Activated CD4-positive, CD25-positive, alpha-beta regulatory T cell treated with anti-CD3 and anti-CD28 coated beads, Interleukin-2, amount 50 U/mL, for 16 hours (primary cell): ENCODE measurements at places on chromosomes 6 and 20.

DNA sequence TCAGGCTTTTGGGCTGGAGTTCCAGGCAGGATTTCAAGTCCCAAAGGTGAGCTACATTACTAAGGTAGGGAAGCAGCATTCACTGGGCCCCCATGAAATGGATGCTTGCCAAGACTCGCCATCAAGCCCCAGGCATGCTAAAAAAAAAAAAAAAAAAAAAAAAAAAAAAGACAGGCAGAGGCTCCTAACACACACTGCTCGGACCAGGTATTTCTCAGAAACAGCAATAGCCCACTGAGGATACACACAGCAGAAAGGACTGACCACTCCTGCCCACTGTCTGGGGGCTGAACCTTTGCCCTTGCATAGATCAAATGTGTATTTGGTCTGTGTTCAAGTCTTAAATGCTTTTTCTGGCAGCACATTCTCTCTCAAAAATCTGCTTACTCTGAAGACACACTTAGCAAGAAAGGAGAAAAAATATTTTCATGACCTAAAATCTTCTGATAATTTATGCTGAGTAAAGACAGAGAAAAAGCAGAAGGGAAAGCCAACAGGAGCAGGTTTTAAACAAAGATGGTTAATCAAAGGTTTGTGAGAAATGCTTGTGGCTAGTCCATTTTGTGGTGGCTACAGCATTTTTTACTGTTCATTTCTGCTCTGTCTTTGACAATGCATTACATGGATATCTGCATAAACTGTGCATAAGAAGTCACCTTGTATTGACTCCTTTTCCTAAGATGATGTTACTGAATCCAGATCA is 37.9 kb upstream of the BEND6 start:
- DNase-seq: no peak

DNA sequence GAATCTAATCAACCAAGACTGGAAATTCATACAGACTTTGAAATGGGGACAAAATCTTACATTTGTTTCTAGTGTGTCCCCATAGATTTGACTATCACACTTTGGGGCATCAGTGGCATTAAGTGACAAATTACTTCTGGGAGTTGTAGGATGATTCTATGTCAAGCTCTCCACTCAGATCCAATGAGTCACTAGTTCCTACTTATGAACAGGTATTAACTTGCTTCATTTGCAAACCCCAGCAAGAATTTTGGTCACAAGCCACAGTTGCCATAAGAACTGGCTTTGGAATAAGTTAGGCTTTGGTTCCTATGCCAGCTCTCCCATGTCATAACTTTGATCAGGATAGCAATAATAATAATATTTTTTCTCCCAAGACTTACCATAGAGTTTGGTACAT is 77.6 kb upstream of the PTPRK start:
- no peak for DNase-seq

DNA sequence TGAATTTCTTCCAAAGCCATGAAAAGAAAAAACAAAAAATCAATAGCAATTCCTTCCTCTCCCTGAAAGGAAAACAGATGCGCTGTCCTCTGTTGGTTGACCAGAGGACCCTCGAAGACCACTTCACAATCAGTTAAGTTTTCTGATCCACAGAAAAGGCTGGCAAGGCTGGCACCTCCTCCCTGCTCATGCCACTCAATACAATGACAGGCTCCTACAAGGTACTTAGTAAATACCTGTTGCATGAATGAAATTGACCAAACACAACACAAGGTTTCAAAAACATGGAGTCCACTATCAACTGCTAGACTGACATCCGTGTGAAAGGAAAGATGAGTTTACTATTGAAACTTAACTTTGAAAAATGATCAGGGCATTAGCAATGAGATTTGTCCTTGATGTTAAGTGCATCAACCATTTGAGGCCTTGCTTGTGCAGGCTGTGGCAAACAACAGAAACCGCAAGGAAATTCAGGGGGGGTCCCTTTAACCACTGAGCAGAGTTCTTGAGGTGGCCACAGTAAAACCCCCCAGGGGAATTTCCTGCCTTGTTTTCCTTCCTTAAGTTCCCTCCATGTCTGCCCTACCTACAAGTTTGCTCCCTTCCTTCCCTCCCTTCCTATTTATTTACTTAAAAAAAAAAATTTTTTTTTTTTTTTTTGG is 27.9 kb upstream of the RTF2 start:
- peak; percentile 12 for DNase-seq

- no peak for DNase-seq
These were observed 319.6 kb downstream of the FARS2 start for GRCh38 chr6:5580736-5581581.

DNA sequence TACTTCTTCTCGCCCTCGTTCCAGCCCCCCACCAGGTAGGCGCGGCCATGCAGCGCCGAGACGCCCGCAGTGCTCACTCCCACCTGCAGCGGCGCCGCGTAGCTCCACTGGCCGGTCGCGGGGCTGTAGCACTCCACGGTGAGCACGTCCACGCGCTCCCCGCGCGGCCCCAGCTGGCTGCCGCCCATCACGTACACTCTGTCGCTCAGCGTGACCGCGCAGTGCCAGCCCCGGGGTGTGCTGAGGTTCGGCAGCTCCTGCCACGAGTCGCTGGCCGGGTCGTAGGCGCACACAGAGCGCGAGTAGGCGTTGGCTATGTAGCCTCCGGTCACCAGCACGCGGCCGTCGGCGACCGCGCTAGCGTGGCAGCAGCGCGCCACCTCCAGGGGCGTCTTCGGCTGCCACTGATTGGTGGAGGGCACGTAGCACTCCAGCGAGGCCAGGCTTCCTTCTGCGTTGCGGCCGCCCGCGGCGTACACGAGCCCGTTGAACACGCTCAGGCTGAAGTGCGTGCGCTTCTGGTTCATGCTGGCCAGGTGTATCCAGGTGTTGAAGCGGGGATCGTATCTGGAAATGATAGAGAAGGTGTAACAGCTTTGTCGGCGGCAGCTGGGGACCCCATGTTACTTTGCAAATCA is 13.7 kb downstream of the KLHL31 start:
- DNase-seq: peak; percentile 41

GRCh38 chr6:137320271-137320670 is 101.1 kb upstream of the IFNGR1 start:
- no peak for DNase-seq

- DNase-seq: no peak
These were observed 102.2 kb downstream of the SOD2 start for GRCh38 chr6:159590835-159591234.

DNA sequence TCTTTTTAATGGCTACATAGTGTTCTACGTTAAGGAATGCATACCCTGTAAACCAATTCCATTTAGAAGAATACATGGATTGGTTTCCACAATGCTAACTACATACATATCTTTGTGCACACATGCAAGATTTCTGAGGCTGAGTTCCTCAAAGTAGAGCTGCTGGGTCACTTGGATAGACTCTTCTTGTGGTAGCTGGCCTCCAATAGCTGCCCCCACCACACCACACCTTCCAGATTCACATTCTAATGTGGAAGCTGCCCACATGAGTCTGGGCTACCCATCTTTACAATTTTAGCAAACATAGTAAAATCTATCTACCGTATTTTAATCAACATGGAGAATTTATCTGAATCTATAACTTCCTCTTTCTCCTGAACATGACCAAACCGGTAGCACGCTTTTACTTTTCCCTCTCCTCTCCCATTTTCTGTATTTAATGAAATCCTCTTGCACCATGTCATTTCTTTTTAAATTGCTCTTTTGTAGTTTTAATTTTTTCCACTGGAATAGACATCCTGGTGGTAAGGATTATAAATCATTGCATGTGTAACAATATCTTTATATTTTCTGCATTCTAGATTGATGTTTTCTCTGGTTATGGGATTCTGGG is 74.7 kb upstream of the CITED2 start:
- DNase-seq: no peak

DNA sequence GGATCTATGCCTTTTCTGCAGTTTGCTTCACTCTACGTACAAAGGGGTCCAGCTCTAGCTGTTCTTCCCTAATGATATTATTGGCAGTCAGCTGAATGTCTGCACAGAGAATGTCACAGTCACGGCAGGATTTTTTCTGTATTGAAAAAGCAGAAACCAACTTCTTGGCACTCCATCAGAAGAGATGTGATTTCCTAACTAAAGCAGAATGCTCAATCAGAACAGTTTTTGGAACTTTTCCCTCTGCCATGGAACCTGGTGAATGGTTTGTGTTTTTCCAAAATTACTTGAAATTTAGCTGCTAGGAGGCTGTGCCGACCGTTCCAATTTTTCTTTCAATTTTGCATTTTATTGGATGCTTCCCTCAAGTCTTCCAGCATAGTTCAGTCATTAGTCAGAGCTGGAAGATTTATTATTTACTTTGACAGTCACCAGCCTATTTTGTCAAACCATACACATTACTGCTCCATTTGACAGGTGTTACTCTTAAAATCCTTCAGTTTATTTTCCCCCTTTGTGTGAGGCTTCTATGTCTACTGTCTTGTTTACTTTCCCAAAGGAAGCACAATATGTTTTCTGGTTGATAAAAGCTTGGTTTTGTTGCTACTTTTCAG is 259.6 kb upstream of the EPHA7 start:
- no peak for DNase-seq

DNA sequence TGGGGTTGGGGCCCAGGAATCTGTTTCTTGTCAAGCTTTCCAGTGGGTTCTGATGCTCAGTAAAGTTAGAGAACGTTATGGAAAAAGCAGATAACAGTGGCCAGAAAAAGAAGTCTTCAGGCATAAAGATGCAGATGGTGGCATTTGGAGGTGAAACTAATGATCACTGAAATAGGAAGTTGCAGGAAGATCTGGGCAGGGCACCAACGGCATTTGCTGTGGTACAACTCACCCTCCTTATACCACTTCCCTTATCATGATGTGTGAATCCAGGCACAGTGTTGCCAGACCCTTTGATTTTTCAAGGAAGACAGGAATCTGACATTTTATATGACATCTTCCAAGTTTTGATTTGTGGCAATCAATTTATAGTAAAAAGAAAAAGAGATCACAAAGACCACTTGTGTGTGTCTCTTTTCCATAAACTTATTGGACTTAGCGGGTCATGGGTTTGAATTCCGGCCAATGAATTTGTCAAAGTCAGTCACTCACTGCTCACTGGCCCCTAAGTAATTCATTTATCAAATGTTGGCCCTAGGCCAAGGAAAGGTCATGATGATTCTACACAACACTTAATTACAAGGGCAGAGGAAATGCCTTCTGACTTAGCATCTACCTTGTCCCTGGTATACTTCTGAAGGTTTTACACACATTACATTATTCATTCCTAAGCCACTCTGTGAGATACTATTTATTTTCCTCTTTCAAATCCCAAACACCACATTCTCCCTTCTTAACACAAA is 37.6 kb downstream of the LAMP5 start:
- DNase-seq: no peak

- DNase-seq: no peak
These were observed 2.8 kb upstream of the OOEP start for GRCh38 chr6:73372516-73372915.

- no peak for DNase-seq
These were observed 7.7 kb upstream of the ZKSCAN8 start for GRCh38 chr6:28134015-28134414.

DNA sequence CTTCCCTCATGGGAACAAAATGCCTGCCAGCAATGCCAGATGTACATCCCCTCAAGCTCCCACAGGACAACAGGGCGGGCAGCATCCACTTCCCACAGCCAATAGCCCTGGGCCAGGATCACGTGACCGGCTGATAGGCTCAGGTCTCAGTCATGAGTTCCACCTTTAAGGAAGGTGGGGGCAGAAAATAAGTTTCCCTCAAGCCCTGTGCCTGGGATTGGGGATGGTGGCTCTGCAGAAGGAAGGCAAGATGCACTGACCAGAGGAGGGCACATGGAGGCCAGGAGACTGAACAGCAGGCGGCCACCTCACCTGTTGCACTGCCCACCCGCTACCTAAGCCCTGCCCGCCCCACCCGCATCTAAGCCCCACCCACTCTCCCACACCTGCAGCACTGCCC is 149.1 kb downstream of the BMP7 start:
- no peak for DNase-seq

DNA sequence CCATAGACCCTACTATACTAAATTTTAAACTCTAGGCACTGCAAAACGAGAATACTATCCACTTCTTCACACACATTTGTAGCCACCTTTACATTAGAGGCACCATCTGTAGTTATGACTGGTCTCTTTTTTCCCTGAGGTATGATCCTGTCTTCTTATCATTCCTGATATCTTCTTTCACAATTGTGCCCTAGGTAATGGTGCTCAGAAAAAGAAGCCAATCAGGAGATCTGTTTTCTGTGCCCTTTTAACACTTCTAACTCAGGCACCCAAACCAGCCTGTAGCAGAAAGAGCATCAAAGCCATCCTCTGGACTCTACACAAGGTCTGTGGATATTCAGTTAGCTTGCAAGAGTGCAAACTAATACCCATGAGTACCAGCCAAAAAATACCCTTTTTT is 149.7 kb upstream of the SGK1 start:
- DNase-seq: no peak

DNA sequence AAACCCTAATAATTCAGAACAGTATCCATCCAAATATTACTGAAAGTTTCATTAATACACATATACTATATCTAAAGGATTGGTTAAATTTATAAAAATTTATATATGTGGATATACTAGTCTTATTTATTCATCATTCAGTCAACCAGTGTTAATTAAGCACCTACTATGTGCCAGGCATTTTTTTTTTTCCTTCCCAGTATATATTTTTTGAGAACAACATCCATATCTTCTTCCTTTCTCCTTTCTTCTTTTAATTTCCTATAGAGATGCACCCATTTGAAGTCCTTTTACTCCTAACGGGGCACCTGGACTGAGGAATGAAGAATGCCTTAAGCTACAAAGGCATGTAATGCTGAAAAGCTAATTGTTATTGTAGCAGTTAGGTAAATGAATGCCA is 72.8 kb downstream of the SESN1 start:
- DNase-seq: no peak

GRCh38 chr6:53128842-53129241 is 19.8 kb downstream of the GCM1 start:
- DNase-seq: no peak

- DNase-seq: no peak
These were observed 110.4 kb downstream of the HFE start for GRCh38 chr6:26197636-26197932.

DNA sequence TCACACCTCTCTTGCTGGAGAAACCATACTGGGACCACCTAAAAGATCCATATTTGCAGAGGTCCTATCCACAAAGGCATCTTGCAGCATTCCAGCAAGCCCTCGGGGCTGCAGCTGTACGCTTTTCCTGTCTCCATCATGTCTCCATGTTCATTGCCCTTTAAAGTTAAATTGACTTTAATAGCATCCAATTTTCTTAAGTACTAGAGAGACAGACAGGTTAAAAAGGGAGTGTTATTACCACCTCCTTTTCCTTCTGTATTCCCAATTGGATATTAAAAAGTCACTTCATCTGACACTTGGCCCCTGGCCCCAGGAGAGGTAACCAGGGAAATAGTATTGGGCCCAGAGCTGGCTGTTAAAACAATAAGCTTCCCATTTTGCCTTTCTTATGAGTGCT is 178.6 kb downstream of the UNC5CL start:
- DNase-seq: no peak

DNA sequence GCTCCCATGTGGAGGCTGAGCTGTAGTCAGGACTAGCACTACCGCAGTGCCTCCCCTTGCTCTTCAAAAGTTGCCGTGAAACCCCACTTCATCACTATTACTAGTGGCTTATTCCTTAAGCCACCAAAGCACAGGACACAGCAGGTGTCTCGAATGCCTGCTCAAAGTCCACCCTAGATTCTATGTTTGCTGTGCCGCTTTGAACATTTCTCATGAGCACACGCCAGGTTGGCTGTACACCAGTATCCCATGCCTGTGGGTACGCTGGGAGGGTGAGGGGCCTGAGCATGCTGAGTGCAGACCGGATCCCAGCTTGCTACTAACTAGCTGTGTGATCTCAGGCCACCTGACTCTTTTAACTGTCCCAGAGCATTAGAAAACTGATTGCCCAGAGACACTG is 335.8 kb upstream of the QKI start:
- DNase-seq: no peak

- no peak for DNase-seq
These were observed 22.0 kb upstream of the ABCC10 start for GRCh38 chr6:43405354-43405753.
